Activated CD4-positive, alpha-beta T cell treated with anti-CD3 and anti-CD28 coated beads, Interleukin-2, amount 10 ng/mL, durations not matched to agents 7 days and 5 days (primary cell): ENCODE measurements at places on chromosomes 5 and 9. TPM values are rescaled to one million over a fixed set of nuclear protein-coding genes. Genes with fewer than 3 reads are reported as not detected.

DNA sequence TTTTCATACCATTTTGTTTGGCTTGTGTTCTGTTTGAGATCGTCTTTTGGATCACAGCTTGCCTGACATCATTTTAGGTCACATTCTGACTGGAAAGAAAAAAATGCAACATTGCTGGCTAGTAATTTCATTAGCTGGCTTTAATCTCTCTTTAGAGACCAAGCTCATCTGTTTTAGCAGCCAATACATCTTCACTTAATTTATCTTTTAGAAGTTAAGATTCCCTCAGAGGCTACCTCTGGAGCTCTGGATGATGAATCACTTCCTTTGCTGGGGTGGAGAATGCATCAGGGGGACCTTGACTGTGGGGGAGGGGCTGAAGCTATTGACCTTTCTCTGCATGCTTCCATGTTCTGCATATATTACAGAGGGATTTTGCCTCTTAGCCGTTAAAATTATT lies 181.5 kb upstream of the OTULINL start:
- DNase-seq = no peak

GRCh38 chr5:98503616-98504015 lies 269.8 kb upstream of the RGMB start:
- DNase-seq = no peak

GRCh38 chr5:92041911-92042660 lies 659.0 kb upstream of the ARRDC3 start:
- DNase-seq = no peak

DNA sequence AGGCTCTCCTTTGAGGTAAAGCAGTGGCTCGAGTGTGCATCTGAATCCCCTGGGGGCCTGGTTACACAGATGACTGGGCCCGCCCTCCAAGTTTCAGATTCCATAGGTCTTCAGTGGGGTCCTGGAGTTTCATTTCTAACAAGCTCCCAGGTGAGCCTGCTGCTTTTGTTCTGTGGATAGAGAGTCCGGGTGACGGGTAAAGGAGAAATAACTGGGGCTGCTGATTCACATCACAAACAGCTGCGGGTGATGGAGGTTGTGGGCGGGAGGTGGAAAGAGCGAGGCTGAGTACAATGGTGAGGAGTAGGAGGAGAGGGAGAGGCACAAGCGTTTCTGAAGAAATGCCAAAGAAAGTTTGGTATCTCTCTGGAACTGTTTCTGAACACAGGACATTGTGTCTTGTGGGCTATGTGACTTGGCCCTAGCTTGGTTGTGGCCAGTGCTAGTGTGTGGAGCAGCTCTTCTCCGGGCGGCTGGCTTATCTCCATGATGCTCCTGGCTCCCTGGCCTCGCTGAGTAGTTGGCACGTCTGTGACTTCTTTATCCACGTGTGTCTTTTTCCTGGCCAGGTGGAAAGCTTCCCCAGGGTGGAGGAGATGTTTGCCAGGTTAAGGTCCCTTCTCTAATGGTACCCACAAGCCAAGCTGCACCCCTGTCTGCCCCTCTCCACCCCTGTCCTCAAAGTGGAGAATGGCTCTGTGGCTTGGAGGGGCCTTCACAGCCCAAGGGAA lies 61.7 kb downstream of the HSPA4 start:
- no peak for DNase-seq

GRCh38 chr5:142592365-142592764 lies 93.5 kb downstream of the FGF1 start:
- DNase-seq = no peak

- no peak for DNase-seq
These were observed 48.6 kb downstream of the UBAP1 start for GRCh38 chr9:34227445-34227844.

DNA sequence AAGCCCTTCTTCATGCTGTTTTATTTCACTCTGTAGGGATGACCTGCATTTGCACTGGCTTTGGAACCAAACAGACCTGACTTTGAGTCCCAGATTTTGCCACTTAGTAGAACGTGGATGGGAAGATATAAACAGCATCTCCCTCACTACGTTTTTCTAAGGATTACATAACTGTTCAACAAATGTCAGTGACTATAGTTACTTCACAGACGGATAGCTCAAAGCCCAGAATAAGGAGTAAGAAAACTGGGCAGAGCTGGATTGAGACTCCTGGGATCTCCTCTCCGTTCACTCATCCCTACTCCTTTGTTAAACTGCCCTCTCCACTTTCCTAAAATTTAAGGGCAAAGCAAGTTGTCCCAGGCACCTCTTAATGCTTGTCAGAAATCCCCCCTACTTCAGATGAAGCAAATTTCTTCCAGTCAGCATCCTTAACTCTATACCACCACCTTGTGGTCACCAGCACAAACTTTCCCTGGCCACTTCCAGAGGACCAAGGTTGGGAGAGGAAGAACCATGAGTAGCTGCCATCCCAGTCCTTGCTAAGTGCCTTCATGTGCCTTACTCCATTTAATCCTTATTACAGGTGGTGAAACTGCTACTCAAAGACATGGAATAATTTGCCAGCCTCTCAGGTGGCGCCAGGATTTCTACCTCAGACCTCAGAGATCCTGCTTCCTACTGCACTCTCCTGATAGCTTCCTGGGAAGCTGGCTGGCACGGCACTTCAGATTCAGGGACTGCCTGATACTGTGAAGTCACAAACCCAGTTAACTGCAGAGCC lies 38.4 kb downstream of the EGR1 start:
- DNase-seq = peak; percentile 38

DNA sequence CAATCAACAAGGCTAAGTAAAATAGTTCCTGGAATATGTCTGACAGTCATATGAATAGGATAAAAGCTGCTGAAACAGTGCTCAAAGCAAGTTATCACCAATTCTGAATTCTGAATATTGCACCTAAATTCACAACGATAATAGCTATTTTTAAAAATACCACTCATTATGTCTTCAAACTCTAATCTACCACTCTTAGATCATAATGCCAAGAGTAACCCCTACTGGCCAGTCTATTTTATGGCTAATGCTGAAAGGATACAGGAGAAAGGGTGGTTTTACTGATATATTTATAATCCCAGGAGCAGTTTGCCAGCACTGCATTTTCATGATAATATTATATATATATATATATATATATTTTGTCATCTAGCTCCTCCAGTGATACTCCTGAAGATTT lies 232.8 kb downstream of the PDE4D start:
- DNase-seq = no peak

Gene PSAT1
- 68.6 TPM for total RNA-seq

GRCh38 chr5:59218424-59219045 lies 635.7 kb downstream of the RAB3C start:
- no peak for DNase-seq
